ENCODE measurements at places on chromosomes 13 and 19.

GRCh38 chr19:29505097-29505824, 20.5 kb upstream of the VSTM2B start:
- DNase-seq = no peak

GRCh38 chr13:112078879-112079531, 12.1 kb downstream of the SOX1 start:
- DNase-seq = no peak

GRCh38 chr19:5130371-5131030, 161.6 kb downstream of the KDM4B start:
- DNase-seq = peak; percentile 58

- DNase-seq = no peak
Observed at GRCh38 chr13:45575830-45576180, 39.7 kb downstream of the ERICH6B start.

GRCh38 chr13:44046428-44046827, 166.7 kb downstream of the LACC1 start:
- no peak for DNase-seq

DNA sequence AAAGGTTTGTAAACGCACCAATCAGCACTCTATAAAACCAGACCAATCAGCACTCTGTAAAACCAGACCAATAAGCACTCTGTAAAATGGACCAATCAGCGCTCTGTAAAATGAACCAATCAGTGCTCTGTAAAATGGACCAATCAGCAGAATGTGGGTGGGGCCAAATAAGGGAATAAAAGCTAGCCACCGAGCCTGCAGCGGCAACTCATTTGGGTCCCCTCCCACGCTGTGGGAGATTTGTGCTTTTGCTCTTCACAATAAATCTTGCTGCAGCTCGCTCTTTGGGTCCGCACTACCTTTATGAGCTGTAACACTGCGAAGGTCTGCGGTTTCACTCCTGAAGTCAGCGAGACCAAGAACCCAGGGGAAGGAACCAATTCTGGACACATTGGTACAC, 28.0 kb downstream of the ZNF175 start:
- no peak for DNase-seq

- DNase-seq = no peak
Observed at GRCh38 chr19:4443188-4443587, 14.4 kb downstream of the UBXN6 start.

GRCh38 chr13:27138457-27139093, 33.0 kb downstream of the USP12 start:
- no peak for DNase-seq

GRCh38 chr19:46928951-46929350, 68.2 kb downstream of the ARHGAP35 start:
- no peak for DNase-seq

All from CD4-positive, alpha-beta T cell treated with Interleukin-6 for 4 hours (primary cell).